Lower lobe of right lung (tissue), 2 donors: ENCODE measurements at places on chromosomes 1 and 21. TPM values are rescaled to one million over a fixed set of nuclear protein-coding genes. Genes with fewer than 3 reads are reported as not detected.

Gene HSD3B1
- total RNA-seq: not detected

Gene RAVER2
- total RNA-seq: 12.0 TPM

Gene HSD3B2
- total RNA-seq: not detected

Gene IL6R
- total RNA-seq: 48.5 TPM

Gene LCE6A
- total RNA-seq: not detected

GRCh38 chr1:219699870-219700269 is 87.0 kb upstream of the ZC3H11B start:
- DNase-seq: no peak
